SJCRH30 (cell line): ENCODE measurements at places on chromosomes 2 and 18.
A peak's percentile ranks its signal among the peaks of the same experiment; 100 is the strongest.

- no peak for DNase-seq
These were observed 72.7 kb downstream of the LRP1B start for GRCh38 chr2:142058149-142058548.

GRCh38 chr2:85974390-85974789, 85.6 kb upstream of the ST3GAL5 start:
- no peak for DNase-seq

- DNase-seq: peak; percentile 68
These were observed 1.8 kb upstream of the AGBL5 start for GRCh38 chr2:27049422-27050280.

GRCh38 chr2:85131116-85131515, 2.1 kb upstream of the TCF7L1 start:
- DNase-seq: peak; percentile 80

DNA sequence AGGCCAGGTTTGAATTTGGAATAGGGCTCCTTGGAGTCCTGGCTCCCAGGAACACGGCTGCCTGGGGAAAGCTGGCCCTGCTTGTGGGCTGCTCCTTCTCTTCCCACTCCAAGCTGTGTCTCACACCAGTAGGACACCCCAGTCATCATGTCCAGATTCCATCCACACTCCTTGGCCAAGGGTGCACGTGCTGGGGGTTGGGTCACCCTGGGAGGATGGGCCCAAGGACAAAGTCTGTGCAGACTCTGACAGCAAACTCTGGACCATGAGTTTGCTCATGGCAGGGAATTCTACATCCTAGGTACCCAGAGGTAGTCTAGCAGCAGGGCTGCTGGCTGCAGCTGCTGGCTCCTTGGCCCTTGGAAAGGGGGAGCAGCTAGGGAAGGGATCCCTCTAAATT, 102.4 kb upstream of the EPAS1 start:
- no peak for DNase-seq

- no peak for DNase-seq
These were observed 26.5 kb downstream of the STEAP3 start for GRCh38 chr2:119249855-119250717.

DNA sequence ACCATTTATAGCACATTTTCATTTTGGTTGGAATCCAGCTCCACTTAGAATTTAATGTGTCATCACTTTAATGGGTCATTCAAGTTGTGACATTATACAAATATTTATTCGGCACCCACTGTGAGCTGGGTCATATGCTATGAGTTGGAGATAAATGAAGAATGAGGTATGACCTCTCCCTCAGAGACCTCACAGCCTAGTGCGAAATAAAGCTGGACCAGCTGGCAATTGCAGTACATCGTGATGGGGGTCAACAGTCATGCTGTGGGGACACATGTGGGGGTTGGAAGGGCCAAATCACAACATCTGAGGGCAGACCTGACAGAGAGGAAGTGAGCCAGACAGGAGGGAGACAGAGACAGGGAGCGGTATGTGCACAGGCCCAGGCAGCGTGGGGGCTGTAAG, 175.4 kb downstream of the MAIP1 start:
- DNase-seq: no peak

DNA sequence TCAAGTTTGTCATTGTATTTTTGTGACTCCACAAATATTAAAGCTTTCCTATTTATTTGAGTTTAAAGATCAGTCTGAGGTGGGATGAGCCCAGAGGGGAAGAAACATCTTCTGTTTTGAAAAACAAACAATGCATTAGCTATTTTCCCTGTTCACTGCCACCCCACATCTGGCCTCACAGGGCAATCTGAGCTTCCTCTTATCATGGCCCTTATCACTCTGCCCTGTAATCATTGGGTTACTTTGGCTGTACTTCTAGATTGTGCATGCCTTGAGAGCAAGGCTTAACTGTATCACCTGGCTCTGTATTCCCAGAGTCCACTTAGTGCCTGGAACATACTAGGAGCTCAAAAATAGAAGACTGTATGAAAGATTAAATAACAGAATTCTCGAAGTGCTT, 241.6 kb upstream of the NT5C1B start:
- DNase-seq: no peak

GRCh38 chr2:8835279-8835678, 2.1 kb downstream of the KIDINS220 start:
- DNase-seq: no peak

DNA sequence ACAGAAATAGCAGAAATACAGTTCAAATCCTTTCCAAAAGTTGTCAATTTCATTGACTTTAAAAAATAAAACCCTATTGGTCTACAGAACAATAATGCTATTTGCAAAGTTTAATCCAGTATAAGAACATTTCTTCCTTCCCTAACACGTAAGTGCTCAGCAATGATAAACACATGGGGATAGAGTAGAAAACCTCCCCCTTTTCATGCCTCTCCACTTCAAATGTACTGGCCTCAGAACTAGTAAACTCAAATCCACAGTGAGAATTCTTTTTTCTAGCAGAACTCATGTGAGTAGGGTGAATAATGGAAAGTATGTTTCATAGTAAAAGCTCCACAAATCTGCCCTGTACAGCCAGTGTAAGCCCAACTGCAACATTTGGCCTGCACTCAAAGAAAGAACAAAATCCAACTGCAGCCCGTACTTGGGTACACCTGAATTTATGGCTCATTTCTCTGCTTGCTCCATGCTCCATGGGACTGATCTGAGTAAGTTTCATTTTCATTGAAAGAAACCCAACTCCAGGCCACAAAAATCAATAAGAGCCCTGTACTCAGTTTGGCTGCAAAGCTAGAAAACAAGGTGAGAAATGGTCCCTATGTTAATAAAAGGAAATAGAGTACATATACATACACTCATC, 115.0 kb upstream of the RMDN2 start:
- no peak for DNase-seq

GRCh38 chr18:62841405-62841804, 126.1 kb downstream of the PHLPP1 start:
- no peak for DNase-seq

DNA sequence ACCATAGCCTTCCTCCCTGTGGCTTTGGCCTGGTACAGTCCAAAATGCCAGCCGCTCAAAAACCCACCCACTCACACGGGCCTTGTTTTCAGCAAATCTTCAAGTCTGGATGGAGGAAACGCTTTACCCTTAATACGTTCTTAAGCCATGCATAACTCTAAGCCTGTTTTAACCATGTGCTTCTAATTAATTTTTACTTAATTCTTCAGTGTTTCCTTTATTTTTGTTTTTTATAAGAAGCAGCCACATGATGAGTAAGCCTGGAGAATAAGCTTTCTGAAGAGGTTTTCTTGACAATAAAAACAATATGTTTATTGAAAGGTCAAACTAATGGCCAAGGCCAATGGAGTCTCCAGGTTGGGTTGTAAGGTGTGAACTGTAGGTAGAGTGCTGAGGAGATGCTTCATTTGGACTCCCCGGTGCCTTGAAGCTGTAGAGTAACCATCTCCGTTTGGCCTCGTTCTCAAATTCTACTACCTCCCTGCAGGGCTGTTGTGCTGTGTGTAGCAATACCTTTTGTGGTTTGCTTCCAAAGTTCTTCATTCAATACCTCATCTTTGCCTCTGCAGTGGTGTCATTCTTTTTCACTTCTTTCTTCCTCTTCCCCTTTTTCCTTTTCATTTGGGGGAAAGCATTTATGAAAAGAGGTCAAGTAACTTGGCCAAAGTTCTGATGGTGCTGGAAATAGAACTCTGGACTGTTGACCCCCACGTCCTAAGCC, 113.7 kb downstream of the PRKCE start:
- DNase-seq: no peak

DNA sequence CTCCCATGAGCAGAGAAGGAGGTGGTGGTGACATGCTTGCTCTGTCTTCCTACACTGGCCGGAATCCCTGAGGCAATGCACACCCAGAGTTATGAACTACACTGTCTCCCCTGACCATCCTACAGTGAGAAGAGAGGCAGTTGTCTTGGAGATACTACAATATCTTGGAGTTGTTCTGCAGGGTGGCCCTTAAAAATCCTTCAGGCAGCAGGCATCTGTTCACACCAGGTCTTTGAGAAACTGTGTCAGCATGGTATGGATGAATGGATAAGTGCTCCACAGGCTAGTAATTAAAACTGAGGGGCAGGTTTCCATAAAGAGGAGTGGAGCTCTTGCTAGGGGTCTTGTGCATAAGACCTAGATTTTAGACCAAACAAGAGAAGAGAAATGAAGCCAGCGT, 223.7 kb upstream of the COPS8 start:
- no peak for DNase-seq

- DNase-seq: peak; percentile 6
These were observed 283.6 kb downstream of the TMX3 start for GRCh38 chr18:68431111-68431921.

DNA sequence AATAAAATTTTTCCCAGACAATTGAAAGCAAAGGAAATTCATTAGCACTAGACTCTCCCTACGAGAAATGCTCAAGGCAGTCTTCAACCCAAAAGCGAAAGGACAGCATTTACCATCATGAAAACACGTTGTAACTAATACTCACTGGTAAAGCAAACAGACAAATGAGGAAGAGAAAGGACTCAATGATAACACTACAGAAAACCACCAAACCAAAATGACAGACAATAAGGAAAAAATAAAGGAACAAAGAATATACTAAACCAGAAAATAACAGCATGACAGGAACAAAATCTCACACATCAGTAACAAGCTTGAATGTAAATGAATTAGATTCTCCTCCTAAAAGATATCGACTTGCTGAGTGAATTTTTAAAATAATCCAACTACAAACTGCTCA, 190.7 kb downstream of the NOL4 start:
- no peak for DNase-seq

DNA sequence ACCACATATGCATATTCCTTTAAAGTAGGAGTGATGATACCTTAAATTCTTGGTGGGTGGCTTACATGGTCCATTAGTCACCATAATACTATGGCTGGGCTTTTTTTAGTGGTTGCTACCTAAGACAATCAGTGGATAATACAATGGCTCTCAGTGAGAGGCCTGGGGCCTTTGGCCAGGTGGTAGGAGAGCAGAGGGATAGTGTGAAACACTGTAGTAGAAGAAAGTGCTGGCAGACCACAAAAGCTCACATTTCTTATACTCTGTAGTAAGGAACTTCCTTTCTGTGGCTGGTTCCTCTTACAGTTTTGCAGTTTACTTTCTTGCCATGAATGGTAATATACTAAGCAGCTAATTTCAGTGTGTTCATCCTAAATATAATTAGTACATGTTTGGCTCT, 583.5 kb downstream of the XIRP2 start:
- peak; percentile 28 for DNase-seq

- no peak for DNase-seq
These were observed 8.8 kb upstream of the ADI1 start for GRCh38 chr2:3527886-3528785.

DNA sequence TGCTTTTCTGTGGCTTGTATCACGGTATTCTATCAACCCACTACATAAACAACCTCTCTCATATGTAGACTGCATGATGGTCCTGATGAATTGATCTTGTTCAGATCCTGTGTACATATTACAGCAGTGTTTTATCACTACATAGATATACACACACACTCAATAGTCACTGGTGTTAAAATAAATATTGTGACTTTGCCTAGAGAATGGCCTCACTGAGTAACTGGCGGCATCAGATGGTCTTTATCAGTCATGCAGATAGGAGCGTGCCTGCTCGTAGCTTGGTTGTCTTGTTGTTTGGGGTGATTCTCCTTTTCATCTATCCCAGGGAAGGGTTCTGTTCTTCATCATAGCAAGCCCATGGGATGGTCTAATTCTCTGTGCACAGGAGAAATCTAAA, 18.4 kb upstream of the CTAGE1 start:
- no peak for DNase-seq

DNA sequence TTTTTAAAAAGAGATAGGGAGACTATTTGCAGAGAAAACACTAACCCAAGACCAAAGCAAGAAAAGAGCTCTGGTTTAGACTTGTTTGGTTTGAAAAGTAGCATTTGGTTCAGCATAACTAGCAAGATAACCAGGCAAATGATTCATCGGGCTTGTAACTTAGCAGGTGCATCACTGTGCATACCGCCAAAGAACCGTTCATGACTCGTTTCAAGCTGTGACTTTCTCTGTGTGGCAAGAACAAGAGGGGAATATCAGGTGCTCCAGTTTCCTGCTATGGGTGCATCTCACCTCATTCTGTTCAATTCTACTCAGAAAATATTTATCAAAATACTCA, 244.9 kb downstream of the ETAA1 start:
- DNase-seq: no peak

GRCh38 chr2:226514895-226515294, 284.7 kb downstream of the IRS1 start:
- no peak for DNase-seq

GRCh38 chr18:48622911-48623431, 84.1 kb downstream of the CTIF start:
- no peak for DNase-seq

- DNase-seq: no peak
These were observed 2.7 kb upstream of the ERFE start for GRCh38 chr2:238155761-238156694.

DNA sequence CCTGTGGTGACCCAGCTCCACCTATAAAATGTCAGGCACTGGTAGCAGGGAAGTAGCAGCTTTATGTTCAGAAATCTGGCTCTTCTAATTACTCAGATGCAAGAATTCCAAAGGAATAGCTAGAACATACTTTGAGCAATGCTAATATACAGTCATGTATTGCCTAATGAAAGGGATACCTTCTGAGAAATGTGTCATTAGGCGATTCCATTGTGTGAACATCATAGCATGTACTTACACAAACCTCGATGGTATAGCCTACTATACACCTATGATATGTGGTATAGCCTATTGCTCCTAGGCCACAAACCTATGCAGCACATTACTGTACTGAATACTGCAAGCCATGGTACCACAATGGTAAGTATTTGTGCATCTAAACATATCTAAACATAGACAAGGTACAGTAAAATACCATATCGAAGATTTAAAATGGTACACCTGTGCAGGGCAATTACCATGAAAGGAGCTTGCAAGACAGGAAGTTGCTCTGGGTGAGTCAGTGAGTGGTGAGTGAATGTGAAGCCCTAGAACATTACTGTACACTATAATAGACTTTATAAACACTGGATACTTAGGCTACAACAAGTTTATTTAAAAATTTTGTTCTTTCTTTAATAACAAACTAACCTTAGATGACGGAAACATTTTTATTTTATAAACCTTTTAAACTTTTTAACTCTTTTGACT, 50.3 kb upstream of the ETAA1 start:
- DNase-seq: no peak

- DNase-seq: no peak
These were observed 1.6 kb downstream of the KLHL14 start for GRCh38 chr18:32771169-32771751.

DNA sequence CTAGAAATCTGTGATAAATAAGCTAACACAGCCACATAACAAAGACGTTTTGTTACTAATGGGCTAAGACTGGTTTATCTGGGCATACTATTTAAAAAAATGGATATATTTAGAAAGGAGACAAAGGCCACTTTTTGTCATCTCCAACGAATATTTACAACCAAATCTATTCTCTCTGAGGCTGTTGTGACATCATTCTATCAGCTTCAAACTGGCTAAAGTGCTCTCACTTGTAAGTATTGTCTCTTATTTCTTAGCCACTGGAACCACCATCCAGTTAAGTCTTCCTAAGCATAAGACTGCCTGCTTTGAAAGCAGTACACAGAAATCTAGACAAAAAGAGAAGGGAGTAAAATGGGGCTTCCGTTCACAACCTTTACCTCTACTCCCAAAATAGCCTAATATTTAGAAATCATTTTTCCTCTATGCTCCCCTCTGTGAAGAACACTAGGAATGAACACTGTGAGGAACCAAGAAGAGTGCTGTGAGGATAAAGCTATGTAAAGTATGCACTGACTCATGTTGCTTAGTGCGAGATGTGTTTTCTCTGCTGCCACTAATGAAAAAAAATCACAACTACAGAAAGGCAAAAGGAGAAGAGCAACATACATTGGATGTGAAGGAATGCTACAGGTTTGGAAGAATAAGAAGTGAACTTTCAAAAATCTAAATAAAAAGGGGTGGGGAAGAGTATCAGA, 264.1 kb downstream of the EXOC6B start:
- DNase-seq: no peak
